GM12865 (cell line): ENCODE measurements at places on chromosomes 11 and 22.

DNA sequence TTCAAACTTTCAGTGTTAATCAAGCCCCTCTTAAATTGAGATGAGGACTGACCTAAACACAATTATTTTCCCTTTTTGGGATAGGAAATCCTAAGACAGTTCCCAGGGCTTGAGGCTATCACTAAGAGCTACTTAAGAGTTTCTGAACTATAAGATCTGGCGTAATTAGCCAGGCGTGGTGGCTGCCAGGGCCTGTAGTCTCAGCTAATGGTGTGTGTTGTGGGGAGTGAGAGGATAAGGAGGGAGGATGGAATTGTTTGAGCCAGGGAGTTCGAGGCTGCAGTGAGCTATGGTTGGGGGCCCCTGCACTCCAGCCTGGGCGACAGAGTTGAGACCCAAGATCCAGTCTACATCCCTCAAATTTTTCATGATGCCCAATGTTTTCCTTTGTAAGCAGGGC lies 23.5 kb upstream of the EXPH5 start:
- DNase-seq: no peak

GRCh38 chr11:96373826-96374225 lies 15.9 kb downstream of the CCDC82 start:
- DNase-seq: no peak

DNA sequence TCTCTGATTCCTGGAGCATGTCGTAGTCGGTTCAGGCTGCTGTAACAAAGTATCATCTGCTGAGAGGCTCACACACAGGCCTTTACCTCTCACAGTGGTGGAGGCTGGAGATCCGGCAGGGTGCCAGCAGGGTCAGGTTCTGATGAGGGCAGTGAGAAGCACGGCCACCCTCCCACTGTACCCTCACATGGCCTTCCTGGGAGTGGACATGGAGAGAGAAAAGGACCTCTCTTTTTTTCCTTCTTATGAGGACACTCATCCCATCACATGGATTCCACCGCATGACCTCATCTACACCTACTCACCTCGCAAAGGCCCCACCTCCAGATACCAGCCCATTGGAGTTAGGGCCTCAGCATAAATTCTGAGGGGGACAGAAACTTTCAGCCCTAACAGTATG lies 99.5 kb downstream of the BCR start:
- no peak for DNase-seq

DNA sequence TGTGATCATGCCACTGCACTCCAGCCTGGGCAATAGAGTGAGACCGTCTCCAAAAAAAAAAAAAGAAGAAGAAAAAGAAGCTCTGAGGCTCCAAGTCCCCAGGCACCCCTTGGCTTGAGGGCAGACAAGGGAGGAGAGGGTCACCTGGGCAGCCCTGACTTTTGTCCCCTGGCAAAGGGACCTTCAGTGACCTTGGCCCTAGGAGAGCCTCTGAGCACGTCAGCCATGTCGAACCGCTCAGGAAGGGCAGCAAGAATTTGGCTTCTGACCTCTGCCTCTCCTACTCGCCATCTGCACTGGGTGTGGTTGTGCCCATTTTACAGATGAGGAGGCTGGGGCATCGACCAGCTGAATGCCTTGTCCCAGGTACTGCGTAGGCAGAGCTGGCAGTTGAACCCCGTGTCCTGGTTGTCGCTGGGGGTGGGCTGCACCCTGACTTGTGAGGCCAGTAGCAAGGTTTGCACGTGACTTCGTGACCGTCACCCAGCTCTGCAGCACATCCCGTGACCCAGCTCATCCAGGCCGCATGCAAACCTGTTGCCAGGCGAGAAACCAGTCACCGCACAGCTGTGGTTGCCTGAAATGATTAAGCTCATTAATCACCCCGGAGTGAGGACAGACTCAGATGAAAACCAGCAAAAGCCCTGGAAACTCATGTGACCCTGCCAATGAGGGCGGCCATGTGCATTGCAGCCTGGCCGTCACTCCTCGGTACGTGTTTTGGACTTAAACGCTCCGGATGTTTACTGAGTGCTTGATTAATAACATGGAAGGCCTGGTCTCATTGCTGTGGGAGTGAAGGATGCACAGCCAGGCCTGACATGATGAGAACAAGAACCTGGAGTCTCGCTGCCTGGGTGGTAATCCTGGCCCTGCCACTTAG lies 47.7 kb upstream of the PPP6R3 start:
- peak; percentile 93 for DNase-seq

DNA sequence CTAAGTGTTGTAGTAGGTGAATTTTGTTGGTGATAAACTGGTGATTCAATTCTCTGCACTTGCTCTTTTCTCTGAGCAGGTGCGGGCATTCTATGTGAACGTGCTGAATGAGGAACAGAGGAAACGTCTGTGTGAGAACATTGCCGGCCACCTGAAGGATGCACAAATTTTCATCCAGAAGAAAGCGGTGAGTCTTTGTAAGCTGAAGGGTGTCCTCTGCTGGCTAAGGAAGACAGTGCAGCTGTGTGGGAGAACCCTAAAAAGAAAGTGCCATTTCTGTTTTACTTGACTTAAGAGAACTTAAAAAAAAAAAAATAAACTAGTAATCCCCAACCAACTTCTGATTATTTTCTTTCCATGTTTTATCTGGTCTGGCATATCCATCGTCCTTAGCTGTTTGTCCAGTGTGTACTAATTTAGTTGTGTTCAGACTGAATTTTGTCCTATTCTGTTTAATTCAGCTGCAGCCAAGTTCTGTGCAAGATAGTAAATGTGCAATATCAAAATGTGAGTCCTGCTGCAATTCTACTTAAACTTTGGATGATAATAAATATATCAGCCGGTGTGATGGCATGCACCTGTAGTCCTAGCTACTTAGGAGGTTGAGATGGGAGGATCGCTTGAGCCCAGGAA lies 29.6 kb downstream of the CAT start:
- peak; percentile 68 for DNase-seq
